ENCODE measurements at places on chromosomes 7 and 10. TPM values are rescaled to one million over a fixed set of nuclear protein-coding genes. Genes with fewer than 3 reads are reported as not detected.

The TRIL gene
- total RNA-seq = not detected

The NEUROD6 gene
- total RNA-seq = not detected

The NUTM2B gene
- total RNA-seq = 0.70 TPM

The NME8 gene
- not detected for total RNA-seq

The HABP2 gene
- total RNA-seq = not detected

The ANKRD1 gene
- not detected for total RNA-seq

The IGFBP3 gene
- total RNA-seq = 0.34 TPM

The COL28A1 gene
- 0.29 TPM for total RNA-seq

The OR2A2 gene
- total RNA-seq = not detected

The LIPN gene
- not detected for total RNA-seq

The HIP1 gene
- total RNA-seq = 10.9 TPM

The LIPM gene
- total RNA-seq = not detected

The LOXL4 gene
- total RNA-seq = not detected

The PITX3 gene
- 0.28 TPM for total RNA-seq

The LRRC18 gene
- not detected for total RNA-seq

The CYP2E1 gene
- total RNA-seq = 0.83 TPM

The INTS1 gene
- total RNA-seq = 57.0 TPM

The SLC25A28 gene
- total RNA-seq = 98.9 TPM

The MDFIC gene
- 55.2 TPM for total RNA-seq

The SFMBT2 gene
- total RNA-seq = 42.1 TPM

The FMC1 gene
- 15.9 TPM for total RNA-seq

The SP4 gene
- 21.5 TPM for total RNA-seq

The TCERG1L gene
- total RNA-seq = not detected

The OR2A7 gene
- 5.4 TPM for total RNA-seq

The FZD1 gene
- 1.0 TPM for total RNA-seq

The DUSP5 gene
- total RNA-seq = 122 TPM

The BHLHA15 gene
- 3.3 TPM for total RNA-seq

The CDNF gene
- total RNA-seq = 3.2 TPM

The FAM25G gene
- not detected for total RNA-seq

The C10orf67 gene
- 0.39 TPM for total RNA-seq

The PRLHR gene
- total RNA-seq = not detected

The FRG2B gene
- not detected for total RNA-seq

The EVX1 gene
- total RNA-seq = not detected

The RTKN2 gene
- total RNA-seq = 18.7 TPM

The MACROH2A2 gene
- 6.2 TPM for total RNA-seq

The ASB15 gene
- not detected for total RNA-seq

The SUPV3L1 gene
- total RNA-seq = 65.2 TPM

The VAX1 gene
- not detected for total RNA-seq

The GNGT1 gene
- not detected for total RNA-seq

The GPER1 gene
- 0.56 TPM for total RNA-seq

The AKR1C2 gene
- 0.22 TPM for total RNA-seq

Measured in activated T-cell treated with anti-CD3 and anti-CD28 coated beads, Interleukin-2, amount 50 U/mL, for 72 hours (primary cell).